Activated gamma-delta T cell treated with Interleukin-2 at 50 U/mL for 16 hours (primary cell): ENCODE measurements at places on chromosomes 4 and X.

- DNase-seq = no peak
Observed at GRCh38 chrX:11351375-11352295, 58.4 kb downstream of the AMELX start.

- DNase-seq = no peak
Observed at GRCh38 chr4:143135358-143135757, 49.4 kb upstream of the USP38 start.

GRCh38 chr4:16136311-16136710 is 52.5 kb upstream of the PROM1 start:
- DNase-seq = no peak

GRCh38 chr4:190015538-190016368 is 11.3 kb downstream of the FRG2 start:
- no peak for DNase-seq

- DNase-seq = no peak
Observed at GRCh38 chr4:105765690-105766407, 57.3 kb downstream of the GSTCD start.

DNA sequence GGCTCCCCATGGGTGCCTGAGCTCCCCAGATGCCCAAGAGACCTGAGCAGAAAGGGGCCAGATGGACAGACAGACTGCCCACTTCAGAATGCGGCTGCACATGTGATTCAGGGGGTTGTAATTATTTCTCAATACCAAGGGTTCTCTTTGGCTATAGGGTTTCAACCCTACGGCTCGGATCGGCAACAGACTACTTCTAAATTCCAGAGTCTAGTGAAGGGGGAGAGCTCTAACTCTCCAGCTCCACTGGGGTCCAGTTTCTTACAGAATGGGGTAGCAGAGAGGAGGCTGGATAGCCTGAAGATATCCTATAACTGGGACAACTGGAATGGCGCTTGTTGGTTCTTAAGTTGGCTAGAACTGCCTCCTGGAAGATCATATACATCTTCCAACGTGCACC is 136.3 kb downstream of the MGST2 start:
- DNase-seq = no peak
